Ureter (tissue), 1 donor: ENCODE measurements at places on chromosomes 7 and 10. TPM values are rescaled to one million over a fixed set of nuclear protein-coding genes. Genes with fewer than 3 reads are reported as not detected.

Gene PAPSS2
- total RNA-seq, result 11.7 TPM

Gene SLC26A5
- total RNA-seq, result 6.2 TPM

Gene GRID2IP
- 2.6 TPM for total RNA-seq

Gene PLEKHS1
- total RNA-seq, result 25.7 TPM

Gene SMARCD3
- total RNA-seq, result 67.4 TPM

DNA sequence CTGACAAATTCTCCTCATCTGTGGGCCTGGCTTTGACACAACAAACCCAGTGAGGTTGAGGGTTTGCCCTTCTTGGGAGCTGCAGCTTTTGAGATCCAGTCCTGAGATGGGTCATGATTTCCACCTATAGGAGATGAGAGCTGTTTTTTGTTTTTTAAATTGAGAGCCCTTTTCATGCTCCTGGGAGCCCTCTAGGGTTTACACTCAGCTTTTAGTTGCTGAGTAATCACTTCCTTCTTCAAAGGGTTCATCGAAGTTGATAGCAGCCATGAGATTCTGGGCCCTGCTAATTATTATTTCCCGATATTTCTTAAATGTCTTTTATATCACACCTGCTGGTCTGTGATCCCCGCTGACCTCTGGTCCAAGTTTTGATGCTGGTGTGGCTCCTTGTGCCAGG lies 47.3 kb upstream of the VIPR2 start:
- DNase-seq, result no peak

DNA sequence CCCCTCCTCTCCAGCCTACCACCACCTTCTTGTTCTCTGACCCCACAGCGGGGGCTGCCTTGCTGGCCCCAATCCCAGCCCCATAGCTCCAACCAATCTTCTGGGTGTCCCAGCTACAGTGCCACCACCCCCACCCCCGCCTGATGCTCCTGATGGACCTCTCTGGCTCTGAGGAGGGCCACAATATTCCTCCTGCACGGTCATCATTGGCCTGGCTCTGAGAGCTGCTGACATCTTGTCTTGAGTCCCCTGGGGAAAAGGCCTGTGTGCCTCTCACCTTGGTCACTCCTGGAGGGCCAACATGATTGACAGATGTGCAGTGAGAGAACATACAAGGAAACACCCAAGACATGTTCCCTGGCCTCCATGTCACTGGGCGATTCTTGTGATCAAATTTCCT lies 7.6 kb downstream of the GDF2 start:
- no peak for DNase-seq

- DNase-seq, result no peak
These were observed at the start of gene ZP3 for GRCh38 chr7:76424413-76425111. TSS of gene ZP3 (plus strand) at chr7:76424950. CDS start at chr7:76424965, 15 bp downstream.

- DNase-seq, result no peak
These were observed 83.7 kb upstream of the EFCAB10 start for GRCh38 chr7:105664816-105665525.

- no peak for DNase-seq
These were observed 62.8 kb downstream of the CLEC2L start for GRCh38 chr7:139586286-139586685.

GRCh38 chr7:99016196-99016595 lies 127.7 kb downstream of the SMURF1 start:
- DNase-seq, result no peak

GRCh38 chr10:15370856-15371701 lies at the start of gene FAM171A1:
TSS of gene FAM171A1 (minus strand) at chr10:15371289. CDS start at chr10:15371052, 237 bp downstream.
- peak; percentile 55 for DNase-seq

DNA sequence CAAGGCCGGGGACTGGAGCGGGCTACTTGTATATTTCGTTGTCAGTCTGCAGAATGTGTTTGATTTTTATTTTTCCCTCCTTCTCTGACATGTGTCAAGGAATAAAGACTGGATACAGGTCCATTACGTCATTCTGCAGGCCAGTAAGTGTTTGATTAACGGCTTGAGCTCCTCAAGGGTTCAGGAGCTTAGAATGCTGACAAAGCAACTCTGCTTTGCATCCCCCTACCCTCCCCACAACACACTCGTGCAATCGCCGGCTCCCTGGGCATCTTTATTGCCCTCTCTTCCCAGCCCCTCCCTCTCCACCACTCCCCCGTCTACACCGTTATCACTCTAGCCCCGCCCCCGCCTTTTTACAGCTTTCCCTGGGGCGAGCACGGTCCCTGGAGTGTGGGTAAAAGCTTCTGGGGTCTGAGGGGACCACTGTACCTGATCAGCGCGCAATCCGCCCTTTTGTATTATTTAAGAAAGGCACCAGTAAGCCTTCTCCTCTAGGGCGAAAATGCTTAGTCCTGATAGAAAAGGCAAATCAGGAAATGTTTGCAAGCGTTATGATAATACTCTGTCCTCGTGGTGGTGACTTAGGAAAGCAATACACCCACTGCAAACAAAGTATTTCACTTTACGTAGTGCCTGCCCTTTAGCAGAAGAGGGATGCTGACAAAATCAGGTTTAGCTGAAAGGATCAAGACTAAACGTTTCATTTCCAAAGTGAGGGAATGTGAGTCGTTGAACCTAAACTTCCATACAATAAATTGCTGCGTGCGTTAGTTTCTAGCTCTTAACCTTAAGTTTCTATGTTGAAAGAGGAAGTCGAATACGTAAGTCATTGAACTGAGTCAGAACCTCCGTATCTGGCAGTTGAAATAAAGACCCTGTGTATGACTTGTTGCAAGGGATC lies 1.4 kb upstream of the CREB5 start:
- DNase-seq, result no peak

DNA sequence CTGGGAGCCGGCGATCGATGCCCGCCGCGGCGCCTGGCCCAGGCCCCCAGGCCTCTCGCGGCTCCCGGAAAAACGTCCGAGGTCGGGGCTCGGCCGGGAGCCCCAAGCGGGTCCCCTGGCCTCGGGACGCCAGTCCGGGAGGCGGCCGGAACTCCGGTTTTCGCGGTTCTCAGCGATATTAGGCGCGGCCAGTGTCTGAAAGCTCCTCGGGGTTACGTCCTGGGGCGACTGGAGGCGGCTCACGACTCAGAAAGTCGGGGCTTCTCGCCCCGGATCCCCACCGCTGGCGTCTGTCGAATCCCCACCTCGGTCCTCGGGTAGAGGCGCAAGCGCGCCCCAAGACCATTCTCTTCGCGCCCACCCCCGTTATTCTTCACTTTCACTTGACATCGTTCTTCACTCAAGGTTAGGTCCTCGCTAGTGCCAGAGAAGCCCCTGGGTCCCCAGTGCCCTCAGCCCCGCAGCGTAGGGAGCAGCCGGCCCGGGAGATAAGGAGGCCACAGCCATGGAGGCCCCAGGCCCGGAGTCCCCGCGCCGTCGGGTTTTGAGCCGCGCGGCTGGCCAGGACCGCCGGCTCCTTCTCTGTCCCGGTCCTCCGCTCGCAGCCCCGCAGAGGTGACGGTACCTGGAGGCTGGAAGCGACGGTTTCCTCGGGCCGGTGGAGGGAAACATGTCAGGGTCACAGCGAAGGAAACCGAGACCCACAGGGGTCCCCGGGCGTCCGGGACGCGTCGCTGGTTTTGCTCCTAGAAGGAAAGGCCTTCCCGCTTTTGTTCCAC lies 35.2 kb upstream of the EBLN1 start:
- DNase-seq, result peak; percentile 54

DNA sequence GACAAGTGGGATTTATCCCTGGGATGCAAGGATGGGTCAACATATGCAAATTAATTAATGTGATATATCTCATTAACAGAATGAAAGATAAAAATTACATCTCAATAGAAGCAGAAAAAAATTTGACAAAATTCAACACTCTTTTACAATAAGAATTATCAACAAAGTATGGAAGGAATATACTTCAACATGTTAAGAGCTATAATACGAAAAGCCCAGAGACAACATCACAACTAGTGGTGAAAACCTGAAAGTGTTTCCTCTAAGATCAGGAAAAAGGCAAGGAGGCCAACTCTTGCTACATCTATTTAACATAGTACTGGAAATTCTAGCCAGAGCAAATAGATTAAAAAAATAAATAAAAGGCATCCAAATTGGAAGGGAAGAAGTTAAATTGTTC lies 970.0 kb upstream of the POT1 start:
- no peak for DNase-seq

DNA sequence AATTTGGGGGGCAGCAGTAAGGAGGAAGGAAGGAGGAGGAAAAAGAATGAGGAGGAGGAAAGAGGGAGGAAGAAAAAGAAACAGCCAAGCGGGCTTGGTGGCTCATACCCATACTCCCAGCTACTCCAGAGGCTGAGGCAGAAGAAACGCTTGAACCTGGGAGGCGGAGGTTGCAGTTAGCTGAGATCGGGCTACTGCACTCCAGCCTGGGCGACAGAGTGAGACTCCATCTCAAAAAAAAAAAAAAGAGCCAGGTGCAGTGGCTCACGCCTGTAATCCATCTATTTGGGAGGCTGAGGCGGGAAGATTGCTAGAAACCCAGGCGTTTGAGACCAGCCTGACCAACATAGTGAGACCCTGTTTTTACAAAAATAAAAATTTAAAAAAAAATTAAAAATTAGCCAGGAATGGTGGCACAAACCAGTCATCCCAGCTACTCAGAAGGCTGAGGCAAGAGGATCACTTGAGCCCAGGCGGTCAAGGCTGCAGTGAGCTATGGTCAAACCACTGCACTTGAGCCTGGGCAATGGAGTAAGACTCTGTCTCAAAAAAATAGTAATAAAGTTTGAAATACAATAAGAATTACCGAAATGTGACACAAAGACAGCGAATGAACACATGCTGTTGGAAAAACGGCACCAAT lies 14.1 kb upstream of the CRCP start:
- no peak for DNase-seq
